HuH-7 (cell line): ENCODE measurements at places on chromosomes 11 and 22.
A peak's percentile ranks its signal among the peaks of the same experiment; 100 is the strongest.

DNA sequence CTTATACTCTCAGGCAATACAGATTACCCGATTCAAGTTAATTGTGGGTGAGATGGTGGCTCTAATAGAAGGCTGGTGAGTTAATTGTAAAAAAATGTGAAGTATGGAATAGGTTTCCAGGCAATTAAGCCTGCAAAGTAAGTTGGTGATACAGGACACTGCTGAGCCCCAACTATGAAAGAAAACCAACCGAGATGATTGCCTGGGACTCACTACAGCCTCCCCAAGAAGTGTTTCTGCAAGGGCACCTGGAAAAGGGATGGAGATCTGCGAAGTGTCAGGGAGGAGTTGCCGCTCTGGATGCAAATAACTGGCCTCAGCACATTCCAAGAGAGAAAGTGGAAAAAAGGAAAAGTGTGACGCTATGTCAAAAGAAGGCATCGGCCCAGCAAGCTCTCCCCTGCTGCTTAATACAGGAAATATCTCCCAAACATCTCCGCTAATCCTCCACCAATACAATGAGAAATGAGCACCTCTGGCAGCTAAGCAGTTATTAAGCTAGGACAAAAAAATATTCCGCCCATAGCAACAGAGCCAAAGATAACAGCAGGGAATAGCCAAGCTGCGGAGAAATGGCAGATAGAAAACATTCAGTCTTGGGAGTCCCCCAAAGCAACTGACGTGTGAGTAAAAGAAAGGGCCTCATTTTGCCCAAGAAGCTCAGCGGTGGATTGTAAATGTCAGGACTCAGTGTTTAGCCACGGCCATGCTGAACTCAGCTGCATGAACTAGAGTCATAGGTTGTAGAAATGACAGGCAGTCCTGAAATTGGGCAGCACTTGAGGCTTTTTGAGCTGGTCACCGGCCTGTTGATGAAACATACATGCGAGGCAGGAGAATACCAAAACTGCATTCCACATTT is 133.7 kb downstream of the SNX19 start:
- no peak for DNase-seq

GRCh38 chr22:38770257-38770949 is 14.6 kb upstream of the SUN2 start:
- DNase-seq: no peak

DNA sequence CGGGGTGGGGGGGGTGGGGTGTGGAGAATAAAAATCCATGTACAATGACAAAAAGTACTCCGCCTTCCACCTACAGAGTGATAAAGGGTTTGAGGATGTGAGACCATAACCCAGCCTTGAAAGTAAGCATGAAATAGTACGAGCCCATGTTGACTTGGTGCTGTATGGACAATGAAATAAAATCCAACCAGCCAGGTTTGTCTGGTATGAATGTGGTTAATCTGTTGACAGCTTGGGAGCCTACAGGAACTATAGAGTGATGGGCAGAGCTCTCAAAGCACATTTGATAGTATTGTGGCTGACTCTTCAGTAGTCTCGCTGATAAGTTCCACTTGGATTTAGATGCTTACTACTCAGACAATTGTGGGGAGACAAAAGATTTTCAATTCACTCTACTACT is 48.8 kb upstream of the CD44 start:
- DNase-seq: no peak

DNA sequence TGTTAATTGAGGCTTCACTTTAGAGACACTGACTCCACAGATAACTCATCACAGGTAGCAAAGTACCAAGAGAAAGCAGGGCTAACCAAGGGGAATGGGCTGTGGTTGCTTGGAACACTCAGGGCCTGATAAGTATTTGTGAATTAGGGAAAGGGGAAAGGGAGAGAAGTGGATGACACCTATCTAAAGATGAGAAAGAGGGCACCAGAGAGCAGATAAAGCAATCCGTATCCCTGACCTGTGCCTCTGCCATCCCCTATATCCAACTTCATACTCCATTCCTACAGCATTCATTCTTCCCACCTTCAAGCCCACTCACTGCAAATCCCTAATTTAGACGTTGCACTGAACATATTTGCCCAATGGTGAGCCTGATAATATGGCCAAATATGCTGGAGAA is 43.0 kb upstream of the API5 start:
- no peak for DNase-seq

GRCh38 chr11:9066433-9066925 is 24.9 kb downstream of the SCUBE2 start:
- DNase-seq: no peak

DNA sequence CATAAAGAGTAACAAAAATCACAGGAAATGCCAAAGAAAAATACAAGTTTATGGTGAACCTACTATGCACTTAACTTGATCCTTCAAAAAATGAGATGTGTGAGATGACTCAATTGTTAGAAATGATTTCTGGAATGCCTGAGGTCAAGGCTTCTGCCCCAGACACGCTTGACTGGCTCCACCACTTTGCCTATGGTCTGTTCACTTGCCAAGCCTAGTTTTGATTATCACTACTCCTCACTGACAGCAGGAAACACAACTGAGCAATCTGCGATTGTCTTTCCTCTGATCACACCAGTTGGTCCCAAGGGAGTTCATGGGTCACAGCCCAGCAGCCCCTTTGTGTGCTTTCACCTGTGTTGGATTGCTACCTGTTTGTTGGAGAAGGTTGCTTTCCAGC is 20.6 kb upstream of the PRDM10 start:
- no peak for DNase-seq

- no peak for DNase-seq
Observed at GRCh38 chr11:11814614-11815452, 26.9 kb upstream of the USP47 start.

DNA sequence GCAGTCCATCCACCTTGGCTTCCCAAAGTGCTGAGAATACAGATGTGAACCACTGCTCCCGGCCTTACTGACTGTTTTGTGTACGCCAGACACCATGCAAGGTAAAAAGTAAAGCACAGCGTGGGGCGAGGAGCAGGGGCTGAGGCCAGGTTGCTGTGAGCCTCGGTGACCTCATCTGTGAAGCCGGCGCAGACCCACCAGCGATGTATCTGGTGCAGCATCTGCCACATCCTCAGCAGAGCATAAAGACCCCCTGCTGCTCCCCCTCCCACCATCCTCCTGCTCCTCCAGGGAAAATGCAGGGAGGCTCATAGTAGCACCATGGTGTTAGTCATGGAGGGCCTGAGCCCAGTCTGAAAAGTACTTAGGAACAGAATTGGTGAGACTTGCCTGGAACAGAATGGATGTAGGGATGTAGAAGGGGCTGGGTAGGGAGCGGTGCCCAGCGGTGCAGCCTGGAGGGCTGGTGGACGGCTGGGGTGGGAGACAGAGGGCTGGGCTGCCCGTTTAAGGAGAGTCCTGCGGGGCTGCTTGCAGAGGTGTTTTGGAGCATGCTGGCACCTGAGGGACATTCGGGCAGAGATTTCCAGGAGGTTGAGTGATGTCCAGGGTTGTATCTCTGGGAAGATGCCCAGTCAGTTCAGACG is 462.4 kb downstream of the BRD1 start:
- no peak for DNase-seq

GRCh38 chr11:4619514-4619913 is 11.5 kb upstream of the TRIM68 start:
- DNase-seq: no peak

GRCh38 chr11:118531597-118532084 is 649 bp downstream of the TMEM25 start:
- DNase-seq: no peak

- no peak for DNase-seq
Observed at GRCh38 chr11:77736473-77736872, 84.0 kb downstream of the RSF1 start.

- DNase-seq: peak; percentile 4
Observed at GRCh38 chr11:84384731-84385130, 1098.6 kb upstream of the CCDC90B start.

DNA sequence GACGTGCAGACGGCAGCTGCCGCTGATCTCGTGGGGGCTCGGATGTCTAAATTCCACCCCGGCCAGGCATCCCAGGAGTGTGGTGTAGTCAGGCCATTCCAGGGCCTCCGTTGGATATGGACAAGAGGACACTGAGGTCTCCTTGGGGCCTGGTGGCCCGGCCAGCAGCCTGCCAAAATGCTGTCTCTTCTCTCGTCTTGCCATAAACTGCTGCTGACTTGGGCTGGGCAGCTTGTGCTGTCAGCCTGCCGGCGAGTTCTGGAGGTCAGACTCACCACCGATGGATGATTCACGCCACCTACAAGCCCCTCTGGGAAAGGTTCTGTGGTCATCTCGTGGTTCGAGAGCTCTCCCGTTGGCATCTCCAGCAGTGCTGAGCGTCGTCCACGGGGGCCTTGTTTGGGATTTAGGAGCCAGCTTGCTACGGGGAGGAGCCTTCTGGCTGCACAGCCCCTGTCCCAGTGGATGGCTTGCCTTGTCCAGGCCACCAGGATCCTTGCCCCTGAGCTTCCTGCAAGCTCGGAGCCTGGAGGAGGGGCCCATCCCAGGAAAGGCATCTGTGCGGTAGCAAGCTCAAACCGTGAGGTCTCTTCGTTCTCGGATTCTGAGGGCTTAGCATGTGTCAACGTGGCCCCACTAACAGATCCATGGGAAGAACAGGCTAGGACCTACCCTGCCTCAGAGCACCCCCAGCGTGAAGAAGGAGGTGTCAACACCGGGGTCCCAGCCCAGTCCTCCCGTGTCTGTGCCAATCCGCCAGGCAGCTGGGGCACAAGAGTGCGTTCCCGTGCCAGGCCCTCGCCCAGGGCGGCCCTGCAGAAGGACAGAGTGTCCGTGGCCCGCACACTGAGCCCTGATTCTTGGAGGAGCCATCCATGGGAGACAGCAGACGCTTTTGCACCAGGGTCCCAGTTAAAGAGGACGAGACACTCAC is 1114.1 kb downstream of the BRD1 start:
- no peak for DNase-seq

- no peak for DNase-seq
Observed at GRCh38 chr11:23497040-23497439, 636.8 kb upstream of the CCDC179 start.
